Midbrain (tissue), 1 donor: ENCODE measurements at places on chromosomes 5 and 9.

- DNase-seq = no peak
Measured at GRCh38 chr5:156431956-156432829, 105.2 kb downstream of the SGCD start.

DNA sequence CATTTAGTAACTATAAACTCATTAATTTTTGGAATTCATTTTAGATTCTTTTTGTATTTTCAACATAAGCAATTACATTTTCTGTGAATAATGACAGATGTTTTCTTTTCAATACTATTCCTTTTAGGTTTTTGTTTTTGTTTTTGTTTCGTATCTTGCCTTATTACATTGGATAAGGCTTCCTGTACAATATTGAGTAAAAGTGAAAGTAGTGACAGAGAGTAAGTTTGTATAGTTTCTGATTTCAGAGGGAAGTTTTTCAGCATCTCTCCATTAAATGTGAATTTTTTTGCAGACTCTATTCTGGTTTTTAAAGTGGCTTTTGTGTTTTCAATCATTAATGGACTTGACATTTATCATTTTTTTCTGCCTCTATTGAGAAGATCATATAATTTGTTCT lies 12.8 kb upstream of the CAMK4 start:
- DNase-seq = no peak

GRCh38 chr9:76756268-76756640 lies 8.0 kb upstream of the PCA3 start:
- DNase-seq = peak; percentile 54

- DNase-seq = no peak
Measured at GRCh38 chr9:5773324-5773999, 59.5 kb downstream of the ERMP1 start.

GRCh38 chr5:56480078-56480704 lies 247.1 kb upstream of the ANKRD55 start:
- no peak for DNase-seq

GRCh38 chr9:34203992-34204635 lies 25.3 kb downstream of the UBAP1 start:
- no peak for DNase-seq

DNA sequence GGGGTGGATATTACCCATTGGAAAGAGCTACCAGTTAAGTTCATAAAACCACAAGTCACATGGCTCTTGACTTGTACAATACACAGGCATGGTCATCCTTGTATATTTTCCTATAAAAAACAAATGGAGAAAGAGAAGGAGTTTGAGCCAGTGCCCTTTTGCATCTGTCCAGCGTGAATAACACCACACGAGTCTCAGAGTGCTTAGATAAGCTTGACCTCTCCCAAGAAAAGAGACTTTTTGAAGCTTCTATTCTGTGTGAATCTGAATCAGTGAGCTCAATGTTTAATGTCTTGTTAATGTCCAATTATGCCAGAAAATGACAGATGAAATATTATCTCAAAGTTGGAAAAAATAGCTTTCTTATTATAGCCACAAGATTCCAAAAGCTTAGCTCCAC lies 30.9 kb upstream of the LPAR1 start:
- no peak for DNase-seq

DNA sequence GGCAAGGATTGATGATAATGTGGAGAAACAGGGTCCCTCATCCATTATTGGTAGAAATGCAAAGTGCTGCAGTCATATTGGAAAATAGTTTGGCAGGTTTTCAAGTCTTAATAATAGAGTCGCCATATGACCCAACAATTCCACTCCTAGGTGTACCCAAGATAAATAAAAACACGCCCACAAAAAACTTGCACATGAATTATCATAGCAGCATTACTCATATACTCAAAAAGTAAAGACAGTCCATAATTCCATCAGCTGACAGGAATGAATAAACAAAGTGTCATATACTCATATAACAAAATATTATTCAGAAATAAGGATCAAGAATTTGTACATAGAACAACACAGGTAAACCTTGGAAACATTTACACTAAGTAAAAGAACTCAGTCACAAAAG lies 242.9 kb upstream of the FTMT start:
- DNase-seq = no peak

DNA sequence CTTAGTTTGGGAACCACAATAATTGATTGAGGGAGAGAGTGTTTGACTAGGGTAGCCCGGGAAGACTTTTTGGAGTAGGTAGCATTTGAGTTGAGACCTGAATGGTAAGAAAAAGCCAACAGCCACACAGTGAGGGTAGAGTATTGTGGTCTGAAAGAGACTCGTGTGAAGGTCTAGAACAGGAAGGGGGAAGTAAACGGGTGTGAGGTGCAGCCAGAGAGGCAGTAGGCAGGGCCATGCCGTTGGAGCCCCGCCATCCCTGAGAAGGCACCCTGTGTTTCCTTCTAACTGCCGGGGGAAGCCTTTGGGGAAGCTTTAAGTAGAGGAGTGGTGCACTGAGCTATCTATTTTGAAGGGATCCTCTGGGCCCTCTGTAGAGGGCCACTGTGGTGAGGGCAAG lies 3.5 kb upstream of the F2RL2 start:
- no peak for DNase-seq

GRCh38 chr5:179198825-179199224 lies 138.7 kb downstream of the ZNF354C start:
- DNase-seq = no peak
